Activated CD4-positive, alpha-beta T cell treated with anti-CD3 and anti-CD28 coated beads, Interleukin-2, amount 50 U/mL, for 24 hours (primary cell): ENCODE measurements at places on chromosomes 16 and 17.

DNA sequence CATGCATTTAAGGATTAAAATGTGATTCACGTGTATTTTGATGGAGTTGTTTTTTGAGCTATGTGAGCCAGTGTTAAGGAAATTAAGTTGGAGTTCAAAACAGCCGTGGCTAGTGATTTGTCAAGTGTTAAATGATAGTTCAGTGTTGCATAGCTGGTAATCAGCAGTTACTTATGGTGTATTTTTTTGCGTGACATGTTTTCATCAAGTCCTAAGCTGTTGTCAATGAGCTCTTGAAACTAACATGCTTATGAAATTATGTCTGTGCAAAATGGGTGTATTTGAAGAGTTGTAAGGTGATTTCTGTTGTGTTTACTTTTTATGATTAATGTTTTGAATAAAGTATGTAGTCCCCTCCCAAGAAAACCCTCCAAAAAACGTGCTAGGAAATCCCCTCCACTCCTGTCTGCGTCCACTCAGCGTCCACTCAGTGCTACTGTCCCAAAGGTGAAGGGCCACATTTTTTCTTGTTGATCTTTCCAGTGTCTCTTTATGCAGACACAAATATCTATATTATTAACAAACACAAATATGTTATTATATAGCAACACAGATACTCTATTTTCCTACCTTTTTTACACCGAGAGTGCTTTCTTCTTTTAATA lies 30.0 kb downstream of the USP10 start:
- no peak for DNase-seq

DNA sequence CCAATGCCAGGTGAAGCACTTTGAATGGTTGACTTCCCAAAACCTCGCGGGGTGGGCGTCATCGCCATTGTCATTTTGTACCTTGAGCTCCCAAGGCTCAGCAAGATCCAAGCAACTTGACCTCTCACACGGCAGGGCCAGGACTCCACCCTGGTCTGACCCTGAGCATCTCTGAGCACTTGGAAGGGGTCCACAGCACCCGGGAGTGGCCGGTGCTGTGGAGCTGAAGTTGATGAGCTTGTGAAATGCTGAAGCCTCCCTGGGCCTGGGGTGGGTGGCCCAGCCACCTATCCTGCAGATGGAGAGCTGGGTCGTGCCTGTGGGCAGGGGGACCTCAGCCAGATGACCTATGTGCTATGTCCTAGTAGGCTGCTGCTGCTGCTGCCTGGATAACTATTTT lies 283.3 kb upstream of the FOXF1 start:
- no peak for DNase-seq

DNA sequence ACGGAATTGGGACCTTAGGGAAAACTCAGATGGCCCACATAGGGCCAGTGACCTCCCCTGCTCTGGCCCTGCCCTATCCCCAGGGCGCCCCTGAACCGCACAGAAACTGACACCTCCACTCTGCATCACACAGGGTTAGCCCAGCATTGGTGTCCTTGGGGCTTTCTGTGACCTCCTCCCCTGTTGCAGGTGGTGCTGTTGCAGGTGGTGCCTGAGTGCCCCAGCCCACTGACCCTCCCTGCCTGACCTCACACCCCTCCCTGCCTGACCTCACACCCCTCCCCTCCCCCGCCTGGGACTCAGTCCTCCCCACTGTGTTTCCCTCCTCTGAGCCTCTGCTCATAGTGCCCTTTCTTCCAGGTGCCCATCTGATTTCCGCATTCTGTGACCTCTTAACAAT lies 21.4 kb downstream of the TNFRSF13B start:
- no peak for DNase-seq

- DNase-seq, result no peak
Observed at GRCh38 chr17:58264407-58265103, 16.2 kb downstream of the MPO start.

DNA sequence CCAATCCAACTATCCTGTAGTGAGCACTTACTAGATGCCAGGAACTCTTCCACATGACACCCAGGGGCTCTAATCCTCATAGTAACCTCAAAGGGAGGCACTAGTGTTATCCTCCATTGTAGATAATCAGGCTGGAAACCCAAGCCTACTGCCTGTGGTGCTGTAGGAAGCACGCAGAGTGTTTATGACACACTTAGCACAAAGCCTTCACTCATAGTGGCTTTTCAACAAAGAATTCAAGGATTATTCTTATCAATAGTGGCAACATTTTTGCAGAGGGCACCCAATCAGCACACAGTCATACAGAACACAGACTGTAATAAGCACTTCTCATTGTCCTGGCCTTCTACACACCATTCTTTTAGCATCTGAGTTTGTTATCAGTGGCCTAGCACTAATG lies 18.5 kb upstream of the SOX9 start:
- DNase-seq, result no peak

GRCh38 chr17:79361873-79362771 lies 248.7 kb downstream of the RBFOX3 start:
- no peak for DNase-seq

GRCh38 chr17:31877911-31878702 lies 19.1 kb upstream of the COPRS start:
- DNase-seq, result peak; percentile 18

GRCh38 chr16:83701494-83701893 lies 106.3 kb upstream of the HSBP1 start:
- DNase-seq, result no peak

DNA sequence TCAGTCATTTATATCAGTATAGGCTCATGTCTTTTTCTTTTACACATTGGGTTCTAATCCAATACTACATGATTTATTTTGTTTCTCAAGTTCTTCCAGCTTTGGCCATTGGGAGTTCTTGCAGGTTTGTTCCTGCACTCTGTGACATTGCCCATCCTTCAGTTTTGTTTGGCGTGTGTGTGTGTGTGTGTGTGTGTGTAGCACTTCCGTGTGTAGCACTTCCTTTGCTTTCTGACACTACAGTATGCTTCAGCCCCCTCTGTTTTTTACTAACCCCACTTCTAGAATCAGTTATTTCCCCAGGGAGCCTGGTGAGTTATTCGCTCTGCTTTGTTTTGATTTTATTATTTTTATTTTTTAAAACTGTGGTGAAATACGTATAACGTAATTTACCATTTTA lies 75.6 kb upstream of the LGALS9 start:
- no peak for DNase-seq

DNA sequence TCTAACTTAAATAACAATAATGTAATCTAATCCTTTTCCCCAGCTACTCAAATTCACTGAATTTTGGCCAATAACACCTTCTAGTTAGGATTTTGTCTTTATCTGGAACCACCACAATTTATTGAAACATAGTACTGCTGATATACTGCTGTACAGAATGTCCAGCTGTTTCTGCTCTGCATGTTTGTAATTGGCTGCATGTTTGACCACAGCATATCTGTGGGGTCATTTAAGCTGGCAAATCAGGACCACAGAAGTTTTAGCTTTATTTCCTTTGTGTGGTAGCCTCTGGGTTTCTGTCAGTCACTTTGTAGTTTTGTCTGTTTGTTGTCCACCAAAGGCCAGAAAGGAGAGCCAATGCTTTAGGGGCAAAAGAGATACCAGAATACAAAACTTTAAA lies 22.2 kb upstream of the RAB11FIP4 start:
- DNase-seq, result no peak
